ENCODE measurements at places on chromosomes 7 and 10. TPM values are rescaled to one million over a fixed set of nuclear protein-coding genes. Genes with fewer than 3 reads are reported as not detected.

- DNase-seq, result peak; percentile 72
Observed at GRCh38 chr7:33459340-33459751, 330.0 kb downstream of the BBS9 start.

DNA sequence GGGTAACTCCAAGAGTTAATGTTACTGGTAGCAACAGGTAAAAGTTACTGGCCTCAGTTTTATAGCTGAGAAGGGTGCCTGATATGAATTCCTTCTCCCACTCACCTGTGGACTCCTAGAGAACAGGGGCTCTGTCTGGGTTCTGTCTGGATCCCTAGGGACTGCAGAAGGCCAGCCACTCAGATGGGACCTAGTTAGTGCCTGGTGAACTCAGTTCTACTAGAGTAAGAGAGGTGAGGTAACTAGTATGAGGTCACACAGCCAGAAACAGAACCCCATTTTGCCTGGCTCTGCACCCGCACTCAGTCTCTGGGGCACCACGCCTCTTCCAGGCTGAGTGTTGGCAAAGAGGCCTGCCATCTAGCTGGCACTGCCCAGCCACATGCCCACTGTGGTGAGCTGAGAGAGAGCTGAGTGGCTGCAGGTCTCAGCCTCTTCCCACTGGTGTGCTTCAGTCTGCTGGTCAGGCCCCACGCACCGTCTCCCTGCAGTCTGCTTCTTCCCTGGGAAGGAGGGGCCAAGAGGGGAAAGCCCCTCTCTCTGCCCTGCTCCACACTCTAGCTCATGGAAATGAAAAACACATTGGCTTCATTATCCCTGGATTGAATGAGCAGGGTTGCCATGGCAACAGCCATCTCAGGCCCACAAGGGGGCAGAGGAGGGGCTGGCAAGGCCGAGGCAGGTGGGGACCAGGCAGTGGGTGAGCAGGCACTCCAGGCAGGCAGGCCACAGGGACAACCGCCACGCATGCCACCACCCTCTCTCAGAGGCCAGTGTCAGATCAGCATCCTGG lies 110.6 kb downstream of the ZMIZ1 start:
- DNase-seq, result peak; percentile 56

- no peak for DNase-seq
Observed at GRCh38 chr7:10770176-10770575, 203.5 kb upstream of the PHF14 start.

GRCh38 chr7:95102662-95103061 lies 195.3 kb downstream of the PPP1R9A start:
- peak; percentile 1 for DNase-seq

DNA sequence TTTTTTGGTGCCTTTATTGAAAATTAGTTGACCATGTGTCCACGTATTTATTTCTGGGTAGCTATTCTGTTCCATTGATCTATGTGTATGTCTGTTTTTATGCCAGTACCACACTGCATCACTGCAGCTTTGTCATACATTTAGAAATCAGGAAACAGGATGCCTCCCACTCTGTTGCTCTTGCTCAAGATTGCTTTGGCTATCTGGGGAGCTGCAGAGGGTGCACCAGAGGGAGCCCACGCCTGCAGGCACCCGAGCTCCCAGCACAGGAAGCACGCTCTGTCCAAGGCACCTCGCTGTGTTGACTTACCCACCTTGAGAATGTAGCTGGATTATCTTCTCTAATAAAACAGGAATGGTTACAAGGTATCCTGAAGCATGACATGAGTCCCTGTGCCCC lies 301.7 kb downstream of the TCERG1L start:
- no peak for DNase-seq

GRCh38 chr7:116779931-116780330 lies 82.5 kb upstream of the CAPZA2 start:
- DNase-seq, result no peak

GRCh38 chr7:73865738-73866445 lies 4.9 kb downstream of the TMEM270 start:
- DNase-seq, result peak; percentile 75

- no peak for DNase-seq
Observed at GRCh38 chr7:37558320-37559096, 109.8 kb upstream of the ELMO1 start.

IFIT2 gene
- 9.6 TPM for total RNA-seq

DNA sequence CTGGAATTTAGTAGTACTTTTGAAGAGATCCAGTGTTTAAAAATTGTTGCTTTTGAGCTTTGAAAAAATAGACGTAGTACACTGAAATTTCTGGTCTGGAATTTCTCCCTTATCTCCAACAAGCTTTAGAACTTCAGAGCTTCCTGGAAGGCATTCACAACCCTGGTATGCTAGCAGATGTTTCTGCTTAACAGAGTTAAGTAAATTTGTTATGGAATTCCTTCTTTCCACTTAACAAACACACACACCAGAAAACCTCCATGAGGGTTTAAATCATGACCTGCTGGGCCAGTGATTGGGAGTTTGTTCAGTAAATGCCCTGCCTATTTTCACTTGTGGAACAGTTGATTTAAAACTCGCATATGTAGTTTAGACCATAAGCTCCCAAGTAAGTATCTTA lies 13.7 kb downstream of the ASB15 start:
- DNase-seq, result no peak

GRCh38 chr10:22252801-22253579 lies 35.2 kb upstream of the EBLN1 start:
- peak; percentile 17 for DNase-seq

- DNase-seq, result no peak
Observed at GRCh38 chr10:132419538-132420468, 22.8 kb downstream of the PWWP2B start.

DNA sequence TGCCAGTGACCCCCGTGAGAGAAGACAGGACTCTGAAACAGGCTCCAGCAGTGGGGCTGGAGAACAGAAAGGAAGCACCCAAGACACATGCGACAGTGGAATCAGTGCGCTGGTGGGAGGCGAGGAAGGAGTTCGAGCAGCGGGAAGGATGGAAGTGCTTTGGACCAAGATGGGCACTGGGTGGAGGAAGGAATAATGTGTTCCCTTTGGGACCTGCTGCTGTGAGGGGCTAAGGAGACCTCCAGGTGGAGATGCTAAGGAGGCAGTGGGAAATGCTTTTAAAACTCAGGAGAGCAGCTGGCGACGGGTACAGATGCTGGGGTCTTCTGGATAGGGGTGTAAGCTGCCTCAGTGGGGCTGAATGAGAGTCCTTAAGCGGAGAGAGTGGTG lies 109.7 kb upstream of the ANLN start:
- DNase-seq, result no peak
